Gastroesophageal sphincter (tissue), 4 donors: ENCODE measurements at places on chromosomes 2 and 18.

DNA sequence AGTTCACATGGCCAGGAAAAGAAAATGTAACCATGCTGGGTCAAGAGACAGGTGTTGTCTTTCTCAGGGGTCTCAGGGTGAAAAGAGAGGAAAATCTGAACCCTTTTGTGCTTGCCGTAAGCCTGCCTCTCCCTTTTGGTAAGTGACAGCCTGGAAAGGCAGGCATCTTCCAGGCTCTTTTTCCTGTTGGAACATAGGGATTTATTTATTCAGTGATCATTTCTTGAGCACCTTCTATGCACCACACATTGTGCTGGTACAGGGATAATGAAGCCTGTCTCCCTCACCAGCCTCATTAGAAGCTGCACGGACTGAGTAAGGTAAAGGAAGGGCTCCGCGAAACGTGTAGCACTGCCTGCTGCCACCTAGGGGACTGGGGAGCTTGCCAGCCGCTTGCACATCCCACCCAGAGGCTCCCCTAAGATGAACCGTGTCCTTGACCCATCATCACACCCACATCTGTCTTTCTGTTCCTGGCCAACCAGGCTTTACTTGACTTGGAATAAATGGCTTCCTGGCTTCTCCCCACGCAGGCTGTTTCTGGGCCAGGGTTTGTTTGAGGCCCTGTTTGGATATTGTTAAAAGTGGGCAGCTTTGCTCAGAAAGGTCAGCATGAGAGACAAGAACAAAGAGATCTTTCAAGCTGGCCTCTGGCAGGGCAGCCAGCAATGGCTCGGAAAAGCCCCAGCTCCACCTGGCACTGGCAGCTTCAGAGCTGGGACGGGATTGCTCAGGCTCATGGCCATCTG, 73.3 kb upstream of the MCFD2 start:
- ATAC-seq, result no peak

DNA sequence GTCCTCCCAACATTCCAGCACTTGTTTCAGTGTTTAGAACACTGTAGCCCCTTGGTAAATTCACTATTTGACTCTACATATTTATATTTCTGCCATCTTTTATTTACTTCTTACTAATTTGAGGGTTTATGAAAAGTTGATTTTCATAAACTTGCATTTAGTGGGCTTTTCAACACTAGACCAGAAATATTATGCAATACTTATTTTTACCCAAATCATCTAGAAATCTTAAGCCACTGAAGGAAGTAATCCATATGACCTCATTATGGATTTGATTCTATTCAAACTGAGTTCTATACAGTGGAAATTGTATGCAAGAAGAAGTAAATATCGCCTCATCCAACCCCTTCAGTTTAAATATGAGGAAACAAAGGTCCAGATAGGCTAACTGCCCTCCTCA, 92.6 kb upstream of the VRK2 start:
- ATAC-seq, result no peak

DNA sequence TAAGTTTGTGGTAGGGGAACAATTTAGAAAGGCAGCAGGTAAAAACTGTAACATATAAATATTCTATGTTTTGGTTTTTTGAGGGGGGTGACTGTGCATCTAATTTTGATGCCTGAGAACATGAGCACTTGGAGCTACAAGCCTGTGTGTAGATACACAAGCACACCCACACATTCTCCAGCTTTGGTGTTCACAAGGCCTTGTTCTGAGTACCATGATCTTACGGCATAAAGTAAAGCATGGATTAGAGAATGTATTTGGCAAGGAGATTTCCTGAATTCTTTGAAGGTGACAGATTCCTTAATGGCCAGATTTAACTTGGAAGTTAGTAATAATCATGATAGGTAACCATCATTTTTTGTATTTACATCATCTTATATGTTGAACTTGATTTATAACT, 42.7 kb downstream of the MAP3K20 start:
- no peak for ATAC-seq

DNA sequence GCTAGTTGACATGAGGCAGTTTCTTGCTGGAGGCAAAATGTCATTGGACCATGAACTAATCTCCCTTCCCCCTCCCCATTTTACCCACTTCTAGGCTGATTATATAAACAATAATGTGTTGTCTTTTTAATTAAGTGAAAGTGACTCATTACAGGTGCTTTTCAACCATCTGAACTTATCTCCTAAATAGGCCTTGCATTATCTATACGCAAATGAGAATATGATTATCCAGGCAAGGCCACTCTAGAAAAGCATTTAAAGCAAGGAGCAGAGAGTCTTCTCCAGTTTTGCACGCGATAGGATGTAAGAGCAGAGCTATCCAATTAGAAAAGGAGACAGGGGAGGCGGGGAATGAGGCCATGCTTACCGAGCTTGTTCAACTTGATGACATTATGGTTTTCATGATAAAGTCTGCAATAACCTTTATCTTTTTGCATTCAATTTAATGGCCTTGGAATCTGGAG, 286.1 kb upstream of the SIX3 start:
- no peak for ATAC-seq

- ATAC-seq, result peak; percentile 81
Measured at GRCh38 chr18:77114415-77115191, 18.0 kb downstream of the MBP start.

GRCh38 chr2:75602724-75603342, 42.1 kb upstream of the EVA1A start:
- ATAC-seq, result no peak

DNA sequence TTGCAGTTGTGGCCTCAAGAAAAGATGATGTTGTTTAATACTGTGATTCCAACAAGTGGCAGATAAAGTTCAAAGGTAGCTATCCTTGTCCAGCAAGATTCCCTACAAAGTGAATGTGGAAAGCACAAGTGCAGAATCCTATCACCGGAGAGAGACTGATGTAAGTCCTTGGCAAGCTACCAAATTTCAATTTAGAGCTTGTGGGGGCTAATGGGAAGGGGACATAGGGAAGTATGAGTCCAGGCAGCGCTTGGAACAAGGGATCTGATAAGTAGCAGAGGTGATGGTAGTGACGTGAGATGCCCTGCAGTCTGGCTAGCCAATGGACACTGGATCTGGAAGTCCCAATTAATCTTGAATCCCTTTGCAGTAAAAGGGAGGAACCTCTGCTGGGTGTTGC, 165.2 kb upstream of the DTNA start:
- ATAC-seq, result no peak

- no peak for ATAC-seq
Measured at GRCh38 chr2:239879423-239880084, 145.6 kb downstream of the NDUFA10 start.

DNA sequence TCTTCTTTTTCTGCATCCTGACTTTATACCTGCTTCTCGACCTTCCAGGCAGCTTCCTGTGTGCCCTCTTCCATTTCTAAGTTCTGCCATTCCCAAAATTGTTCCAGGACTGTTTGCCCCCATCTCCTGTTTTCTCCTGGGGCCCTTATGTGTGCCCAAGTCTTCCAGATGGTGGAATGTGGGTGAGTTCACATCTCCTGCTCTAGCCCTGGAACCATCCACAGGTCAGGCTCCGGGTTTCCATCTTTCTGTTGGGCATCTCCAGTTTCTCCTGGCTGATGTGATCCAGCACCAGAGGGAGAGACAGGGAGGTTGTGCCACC, 25.8 kb downstream of the TOGARAM2 start:
- ATAC-seq, result no peak

- ATAC-seq, result no peak
Measured at GRCh38 chr2:189519631-189520387, 60.8 kb downstream of the SLC40A1 start.

- ATAC-seq, result peak; percentile 60
Measured at GRCh38 chr2:216974321-216975302, 114.7 kb upstream of the TNP1 start.

DNA sequence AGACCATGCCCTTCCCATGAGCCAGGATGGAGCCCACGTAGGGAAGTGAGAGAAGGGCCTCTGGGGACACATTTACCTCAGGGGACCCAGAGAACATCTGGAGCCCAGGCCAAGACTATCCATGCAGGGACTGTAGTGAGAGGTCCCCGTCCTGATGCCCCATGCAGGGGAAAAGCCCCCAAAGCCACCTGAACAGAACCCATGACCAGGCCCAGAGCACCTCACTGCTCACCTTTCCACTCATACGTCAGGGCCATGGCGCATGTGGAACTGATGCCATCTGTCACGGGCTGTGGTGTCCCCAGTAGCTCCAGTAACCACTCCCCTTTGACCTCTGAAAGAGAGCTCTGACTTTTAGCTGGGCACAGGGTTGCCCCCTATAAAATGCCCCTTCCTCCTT, 106.5 kb upstream of the TEX51 start:
- no peak for ATAC-seq

GRCh38 chr2:22991844-22992243, 393.1 kb upstream of the KLHL29 start:
- no peak for ATAC-seq

- ATAC-seq, result no peak
Measured at GRCh38 chr2:118861731-118862130, 14.3 kb upstream of the EN1 start.

GRCh38 chr2:228983700-228984099, 287.4 kb downstream of the PID1 start:
- no peak for ATAC-seq

GRCh38 chr2:25068217-25068616, 26.3 kb downstream of the EFR3B start:
- ATAC-seq, result no peak

- ATAC-seq, result peak; percentile 28
Measured at GRCh38 chr2:101921319-101921952, 70.3 kb upstream of the IL1R2 start.

- peak; percentile 65 for ATAC-seq
Measured at GRCh38 chr2:112811841-112812306, 24.7 kb downstream of the IL1B start.

DNA sequence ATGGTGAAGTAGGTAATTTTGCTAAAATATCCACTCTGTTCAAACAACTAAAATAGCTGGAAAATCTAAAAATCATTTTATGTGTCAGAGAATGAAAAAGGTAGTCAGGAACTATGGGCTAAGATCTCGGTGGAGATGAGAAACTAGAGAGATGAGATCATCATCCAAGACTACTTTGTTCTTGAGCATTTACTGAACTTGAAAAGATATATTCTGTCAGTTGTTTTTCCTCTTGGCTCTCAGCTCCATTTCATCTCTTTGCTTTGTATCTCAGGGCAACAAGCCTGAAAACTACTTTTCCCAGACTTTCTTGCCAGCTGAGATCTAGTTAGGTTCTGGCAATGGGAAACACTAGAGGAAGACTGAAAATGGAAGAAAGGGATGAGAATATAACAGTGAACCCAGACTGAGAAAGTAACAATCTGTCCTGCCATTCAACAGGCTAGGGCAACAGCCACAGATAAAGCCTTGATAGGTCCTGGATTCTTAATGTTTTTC, 346.2 kb upstream of the MEX3C start:
- ATAC-seq, result no peak

DNA sequence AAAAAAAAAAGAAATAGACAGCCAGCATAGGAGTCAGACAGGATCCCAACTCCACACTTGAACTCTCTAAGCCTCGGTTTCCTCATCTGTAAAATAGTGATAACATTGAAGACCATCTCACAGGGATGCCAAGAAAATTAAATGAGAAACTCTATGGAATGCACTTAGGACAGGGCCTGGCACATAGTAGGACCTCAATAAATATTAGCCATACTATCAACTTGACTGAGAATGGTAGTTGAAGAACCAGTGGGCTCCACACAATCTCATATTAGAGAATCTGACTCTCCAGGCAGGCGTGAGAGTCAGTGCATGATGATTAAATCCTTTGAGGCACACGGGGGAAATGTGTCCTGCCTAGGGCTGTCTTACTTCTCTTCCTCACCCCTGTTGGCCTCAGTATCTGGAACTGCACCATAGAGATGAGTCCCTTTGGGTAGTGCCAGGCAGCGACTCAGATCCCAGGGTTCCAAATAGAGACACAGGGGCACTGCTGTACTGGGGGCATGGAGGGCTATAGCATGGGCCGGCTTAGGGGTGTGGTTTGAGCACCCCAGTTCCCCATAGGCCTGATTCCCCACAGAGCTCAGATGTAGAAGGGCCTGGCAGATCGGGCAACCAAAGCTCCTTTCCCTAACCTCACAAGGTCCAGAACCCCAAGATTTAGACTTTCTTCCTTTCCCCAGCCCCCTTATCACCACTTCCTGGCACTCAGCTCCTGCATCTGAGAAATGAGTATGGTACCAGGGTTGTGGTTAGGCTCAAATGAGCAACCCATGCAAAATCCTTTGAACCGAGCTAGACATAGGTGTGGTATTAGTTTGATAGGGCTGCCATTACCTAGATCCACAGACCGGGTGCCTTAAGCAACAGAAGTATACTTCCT, 51.3 kb upstream of the CAB39 start:
- ATAC-seq, result no peak

DNA sequence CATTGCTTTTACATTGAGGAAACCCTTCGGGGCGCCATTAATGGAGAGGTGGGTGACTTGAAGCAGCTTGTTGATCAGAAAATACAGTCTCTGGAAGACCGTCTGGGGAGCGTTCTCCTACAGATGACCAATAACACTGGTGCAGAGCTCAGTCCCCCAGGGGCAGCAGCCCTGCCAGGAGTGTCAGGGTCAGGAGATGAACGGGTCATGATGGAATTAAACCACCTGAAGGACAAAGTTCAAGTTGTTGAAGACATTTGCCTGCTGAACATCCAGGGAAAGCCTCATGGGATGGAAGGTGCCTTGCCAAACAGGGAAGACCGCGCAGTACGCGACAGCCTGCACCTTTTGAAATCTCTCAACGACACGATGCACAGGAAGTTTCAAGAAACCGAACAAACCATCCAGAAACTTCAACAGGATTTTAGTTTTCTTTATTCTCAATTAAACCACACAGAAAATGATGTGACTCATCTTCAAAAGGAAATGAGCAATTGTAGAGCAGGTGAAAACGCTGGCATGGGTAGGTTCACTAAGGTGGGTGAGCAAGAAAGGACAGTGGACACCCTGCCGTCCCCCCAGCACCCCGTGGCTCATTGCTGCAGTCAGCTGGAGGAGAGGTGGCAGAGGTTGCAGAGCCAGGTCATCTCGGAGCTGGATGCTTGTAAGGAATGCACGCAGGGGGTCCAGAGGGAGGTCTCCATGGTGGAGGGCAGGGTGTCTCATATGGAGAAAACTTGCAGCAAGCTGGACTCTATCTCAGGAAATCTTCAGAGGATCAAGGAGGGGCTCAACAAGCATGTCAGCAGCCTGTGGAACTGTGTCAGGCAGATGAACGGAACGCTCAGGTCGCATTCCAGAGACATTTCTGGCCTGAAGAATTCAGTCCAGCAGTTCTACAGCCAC, 45.0 kb downstream of the EMILIN2 start:
- no peak for ATAC-seq

DNA sequence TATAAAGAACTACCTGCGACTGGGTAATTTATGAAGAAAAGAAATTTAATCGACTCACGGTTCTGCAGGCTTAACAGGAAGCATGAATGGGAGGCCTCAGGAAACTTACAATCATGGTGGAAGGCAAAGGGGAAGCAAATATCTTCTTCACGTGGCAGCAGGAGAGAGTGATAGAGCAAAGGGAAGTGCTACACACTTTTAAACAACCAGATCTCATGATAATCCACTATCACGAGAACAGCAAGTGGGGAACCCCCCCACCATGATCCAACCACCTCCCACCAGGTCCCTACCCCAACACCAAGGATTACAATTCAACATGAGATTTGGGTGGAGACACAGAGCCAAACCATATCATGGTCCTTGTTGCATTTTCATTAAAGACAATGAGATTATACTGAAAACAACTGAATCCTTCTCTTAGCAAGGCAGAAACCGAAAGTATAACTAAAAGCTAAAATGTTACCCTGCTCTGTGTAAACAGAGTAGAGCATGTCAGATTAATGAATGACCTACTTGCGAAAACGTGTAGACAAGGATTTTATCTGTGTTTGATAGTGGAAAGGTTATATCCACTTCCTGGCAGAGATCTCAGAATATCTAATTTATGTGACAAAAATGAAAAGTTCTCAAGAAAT, 60.1 kb upstream of the RBBP8 start:
- ATAC-seq, result no peak
